ENCODE measurements at places on chromosomes 1 and 21.
A peak's percentile ranks its signal among the peaks of the same experiment; 100 is the strongest.

- no peak for DNase-seq
These were observed 27.5 kb upstream of the COL9A2 start for GRCh38 chr1:40344597-40344996.

DNA sequence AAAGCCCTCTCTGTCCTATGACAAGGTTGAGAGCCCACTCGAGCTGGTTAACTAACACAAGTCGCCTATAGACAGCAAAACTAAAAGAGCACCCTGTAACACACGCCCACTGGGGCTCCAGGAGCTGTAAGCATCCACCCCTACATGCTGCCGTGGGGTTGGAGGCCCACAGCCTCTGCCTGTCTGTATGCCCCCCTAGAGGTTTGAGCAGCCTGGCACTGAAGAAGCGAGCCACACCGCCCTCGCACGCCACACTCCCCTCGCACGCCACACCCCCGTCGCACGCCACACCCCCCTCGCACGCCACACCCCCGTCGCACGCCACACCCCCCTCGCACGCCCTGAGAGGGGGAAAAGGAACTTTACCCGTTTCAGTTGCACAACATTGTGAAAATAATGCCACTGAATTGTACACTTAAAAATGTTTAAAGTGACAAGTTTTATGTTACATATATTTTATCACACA lies 13.2 kb upstream of the HMGCL start:
- peak; percentile 50 for DNase-seq

GRCh38 chr21:26973226-26973625 lies 6.3 kb upstream of the ADAMTS5 start:
- DNase-seq = no peak

DNA sequence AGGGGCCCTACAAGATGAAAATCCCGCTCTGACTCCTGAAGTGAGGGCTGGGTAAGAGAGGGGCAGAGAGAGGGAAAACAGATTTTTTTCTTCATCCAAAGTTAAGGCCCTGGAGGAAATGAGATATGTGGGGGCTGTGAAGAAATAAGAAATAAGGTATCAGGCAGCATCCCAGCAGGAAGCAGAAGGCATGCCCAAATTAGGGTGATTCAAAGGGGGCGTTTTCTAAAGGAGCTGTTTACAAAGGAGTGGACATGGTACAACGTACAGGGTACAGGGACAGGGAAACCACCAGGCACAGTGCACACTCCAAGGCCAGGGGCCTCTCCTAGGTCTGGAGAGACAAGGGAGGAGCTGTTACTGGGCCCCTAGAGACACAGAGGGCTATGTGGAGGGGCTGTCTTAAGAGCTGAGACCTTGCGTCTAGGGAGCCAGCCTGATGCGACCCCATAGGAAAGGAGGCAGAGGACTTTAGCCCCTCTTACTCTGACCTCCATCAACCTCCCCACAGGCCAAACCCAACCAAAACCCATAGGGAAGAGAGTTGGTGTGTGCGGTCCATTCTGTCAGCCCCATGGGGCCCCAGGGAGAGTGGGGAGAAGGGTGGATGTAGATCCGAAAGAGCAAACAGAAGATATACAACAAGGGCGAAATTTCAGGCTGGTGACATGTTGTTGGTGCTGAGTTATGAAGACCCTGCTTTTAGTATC lies 38.6 kb downstream of the STYXL2 start:
- no peak for DNase-seq

DNA sequence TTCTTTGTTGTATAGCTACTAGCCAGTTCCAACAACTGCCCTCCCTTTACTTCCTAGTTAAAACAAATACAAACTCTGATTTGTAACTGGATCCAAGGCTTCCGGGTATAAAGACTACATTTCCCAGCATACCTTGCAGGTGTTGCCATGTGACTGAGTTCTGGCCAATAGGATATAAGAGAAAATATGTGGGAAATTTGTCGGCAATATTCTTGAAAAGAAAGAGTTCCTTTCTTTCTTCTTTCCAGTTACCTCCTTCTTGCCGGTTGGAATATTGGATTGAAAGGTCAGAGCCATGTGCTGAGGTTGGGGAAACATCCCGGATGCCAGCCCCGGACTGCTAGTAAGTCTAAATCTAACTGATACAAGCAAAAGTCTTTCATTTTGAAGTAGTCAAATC lies 23.0 kb upstream of the ZBTB40 start:
- no peak for DNase-seq

All from neural crest cell (in vitro differentiated cells).